ENCODE measurements at places on chromosomes 13 and 19.

DNA sequence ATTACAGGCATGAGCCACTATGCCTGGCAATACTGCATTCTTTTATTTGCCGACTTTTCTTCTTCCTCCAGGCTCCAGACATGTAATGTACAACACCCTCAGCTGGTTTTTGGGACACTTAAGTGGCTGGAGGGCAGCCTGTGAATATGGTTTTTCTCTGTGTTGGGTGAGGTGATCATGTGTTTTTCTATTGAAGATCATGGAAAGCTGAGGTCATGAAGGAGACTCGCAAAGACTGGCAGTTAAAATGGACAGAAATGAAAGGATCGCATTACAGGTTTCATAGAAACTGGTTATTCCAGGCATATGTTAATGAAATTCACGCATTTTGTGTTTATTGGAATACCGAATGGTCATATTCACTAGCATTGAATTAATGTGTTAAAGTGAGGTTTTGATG lies 85.2 kb upstream of the RNF113B start:
- no peak for DNase-seq

DNA sequence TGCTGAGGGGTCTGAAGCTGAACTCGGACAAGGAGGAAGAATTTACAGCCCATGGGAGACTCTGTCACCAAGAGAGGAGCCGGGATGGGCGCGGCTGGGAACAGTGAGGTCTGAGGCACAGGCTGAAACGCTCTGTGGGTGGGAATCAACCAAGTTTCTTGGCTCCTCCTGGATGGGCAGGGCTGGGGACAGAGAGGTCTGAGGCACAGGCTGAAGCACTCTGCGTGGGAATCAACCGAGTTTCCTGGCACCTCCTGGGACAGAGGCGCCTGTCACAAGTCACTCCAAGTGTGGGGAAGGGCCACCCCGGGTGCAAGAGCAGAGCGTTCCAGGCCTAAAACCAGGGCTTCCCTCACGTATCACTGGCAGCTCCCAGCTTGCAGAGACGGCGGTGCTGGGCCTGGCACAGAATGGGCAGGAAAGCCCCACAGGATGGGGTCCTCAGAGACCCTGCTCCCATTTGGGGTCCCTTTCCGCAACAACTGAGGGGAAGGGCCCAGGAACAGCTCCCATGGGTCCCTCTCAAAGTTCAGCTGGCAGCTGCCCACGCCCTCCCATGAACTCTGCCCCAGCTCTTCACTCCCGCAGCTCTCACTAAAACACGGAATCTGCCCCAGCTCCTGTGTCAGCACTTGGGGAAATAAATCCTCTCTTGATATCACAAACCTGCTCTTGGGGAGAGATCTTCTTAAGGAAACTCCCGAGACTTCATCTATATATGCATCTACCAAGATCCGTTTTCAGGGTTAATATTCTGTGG lies 18.5 kb downstream of the AP3D1 start:
- peak; percentile 52 for DNase-seq

DNA sequence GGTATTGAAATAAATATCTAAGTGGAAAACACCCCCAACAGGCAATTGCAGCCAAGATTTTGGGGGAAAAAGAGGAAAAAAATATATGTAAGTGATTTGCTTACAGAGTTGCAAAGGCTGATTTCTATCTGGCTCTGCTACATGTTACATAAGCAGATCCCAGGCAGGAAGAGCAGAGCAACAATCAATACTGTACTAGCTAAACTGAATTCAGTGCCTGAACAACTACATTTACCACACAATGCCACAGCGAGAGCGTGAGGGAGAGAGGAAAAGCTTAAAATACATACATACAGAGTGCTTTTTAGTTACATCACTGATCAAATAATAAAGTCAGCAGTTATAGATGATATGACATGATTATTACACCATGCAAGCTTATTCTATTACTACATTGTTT lies 665.6 kb upstream of the ARGLU1 start:
- no peak for DNase-seq

- no peak for DNase-seq
Observed at GRCh38 chr13:103451656-103452055, 385.4 kb upstream of the SLC10A2 start.

DNA sequence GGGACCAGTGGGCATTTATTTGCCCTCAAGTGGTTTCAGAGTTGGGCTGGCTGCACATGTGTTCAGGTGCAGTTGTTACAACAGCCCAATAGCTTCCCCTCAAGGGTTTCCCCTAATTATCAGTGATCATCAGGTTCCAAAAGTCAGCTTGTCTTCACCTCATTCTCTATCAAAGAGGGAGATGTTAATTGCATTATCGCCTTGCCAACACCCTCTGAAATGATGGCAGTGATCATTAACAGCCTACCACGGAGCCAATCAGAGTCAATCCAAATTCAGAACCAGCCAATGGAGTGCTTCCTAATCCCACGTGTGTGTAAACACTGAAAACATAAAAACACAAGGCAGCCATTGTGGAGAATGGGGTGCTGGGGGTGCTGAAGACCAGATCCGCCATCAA lies 248.4 kb upstream of the ZNF507 start:
- DNase-seq = no peak

GRCh38 chr19:2227415-2228156 lies 8.5 kb downstream of the PLEKHJ1 start:
- DNase-seq = no peak

GRCh38 chr13:64765636-64766035 lies 2464.5 kb downstream of the PCDH9 start:
- DNase-seq = no peak

GRCh38 chr13:85197431-85197830 lies 601.8 kb downstream of the SLITRK6 start:
- DNase-seq = no peak

GRCh38 chr13:72851678-72852014 lies 69.7 kb downstream of the PIBF1 start:
- no peak for DNase-seq

- no peak for DNase-seq
Observed at GRCh38 chr19:30367421-30367820, 4.8 kb upstream of the ZNF536 start.

- no peak for DNase-seq
Observed at GRCh38 chr13:87536899-87537298, 134.3 kb upstream of the SLITRK5 start.

- no peak for DNase-seq
Observed at GRCh38 chr13:70388935-70389334, 280.7 kb upstream of the KLHL1 start.

DNA sequence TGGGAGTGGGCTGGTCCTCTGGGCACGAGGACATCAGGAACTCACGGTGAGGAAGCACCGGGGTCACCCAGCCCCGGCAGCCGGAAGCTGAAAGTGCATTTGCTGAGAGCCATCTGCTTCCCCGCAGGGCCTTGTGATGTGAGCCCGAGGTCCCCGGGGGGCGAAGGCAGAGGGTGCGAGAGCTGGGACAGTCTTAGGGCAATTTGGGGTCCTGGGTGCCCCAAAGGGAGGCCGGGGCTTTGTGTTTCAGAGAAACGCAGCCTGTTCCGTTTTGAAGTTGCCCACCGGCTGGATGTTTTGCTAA lies 4.8 kb downstream of the F2RL3 start:
- no peak for DNase-seq

GRCh38 chr19:4567584-4568071 lies 8.1 kb upstream of the SEMA6B start:
- DNase-seq = peak; percentile 69
